ENCODE measurements at places on chromosomes 2 and 18.

- no peak for DNase-seq
Measured at GRCh38 chr2:96493072-96493471, 12.1 kb downstream of the NEURL3 start.

DNA sequence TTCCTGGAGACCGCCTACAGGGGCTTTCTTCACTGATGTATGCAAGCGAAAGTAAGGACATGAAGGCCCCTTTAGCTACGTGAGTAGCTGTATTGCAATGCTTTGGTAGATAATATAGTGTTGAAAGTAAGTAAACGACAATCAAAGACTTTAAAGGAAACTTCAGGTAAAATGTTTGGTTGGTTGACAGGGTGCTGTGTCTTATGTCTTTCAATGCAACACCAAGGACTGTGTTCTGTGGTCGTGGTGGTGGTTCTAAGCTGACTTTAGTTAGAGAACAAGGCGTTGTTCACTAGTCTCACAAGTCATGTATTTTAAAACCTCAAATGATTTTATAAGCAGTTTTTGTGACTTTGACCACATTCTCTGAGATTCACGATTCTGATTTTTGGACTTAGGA, 58.0 kb upstream of the CABYR start:
- no peak for DNase-seq

- DNase-seq = no peak
Measured at GRCh38 chr2:45446016-45446415, 165.1 kb downstream of the SRBD1 start.

DNA sequence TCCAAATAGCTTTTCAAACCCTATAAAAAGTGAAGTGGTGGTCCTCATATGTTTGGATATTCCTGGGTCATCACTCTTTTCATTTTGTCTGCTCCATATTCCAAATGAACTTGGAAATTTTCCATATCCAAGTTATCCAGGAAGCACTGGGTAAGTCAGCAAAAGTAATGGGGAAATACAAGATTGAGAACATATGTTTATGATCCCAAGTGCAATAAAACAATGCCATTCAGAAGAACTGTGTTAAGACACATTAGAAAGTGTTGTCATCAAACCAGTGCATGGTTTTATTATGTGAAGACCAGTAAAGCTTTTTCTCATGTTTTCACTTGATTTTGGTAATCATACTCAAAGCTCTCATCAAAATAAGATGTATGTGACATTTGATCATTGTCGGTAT, 363.4 kb downstream of the RPRM start:
- no peak for DNase-seq

- DNase-seq = no peak
Measured at GRCh38 chr2:81389203-81389602, 1084.7 kb upstream of the LRRTM1 start.

GRCh38 chr2:23837871-23838270, 89.1 kb downstream of the ATAD2B start:
- DNase-seq = no peak

- DNase-seq = no peak
Measured at GRCh38 chr2:237876532-237876931, 17.1 kb downstream of the RAMP1 start.

GRCh38 chr2:118061135-118061955, 26.9 kb upstream of the INSIG2 start:
- no peak for DNase-seq

DNA sequence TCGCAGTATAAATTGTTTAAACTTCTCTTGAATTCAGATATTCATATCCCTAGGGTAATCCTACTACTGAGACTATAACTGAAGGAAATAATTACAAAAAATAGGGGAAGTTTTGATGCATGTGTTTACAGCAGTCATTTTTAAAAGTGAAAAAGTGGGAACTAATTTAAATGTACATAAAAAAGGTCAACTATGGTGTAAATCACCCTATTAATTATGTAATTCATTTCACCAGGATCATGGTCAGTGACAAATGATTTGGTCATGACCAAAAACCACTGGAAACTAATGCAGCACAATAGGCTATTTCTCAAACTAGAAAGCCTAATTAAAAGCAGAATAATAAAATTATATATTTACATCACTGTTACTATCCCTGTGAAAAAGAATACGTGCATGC, 5.0 kb upstream of the CNGA3 start:
- no peak for DNase-seq

DNA sequence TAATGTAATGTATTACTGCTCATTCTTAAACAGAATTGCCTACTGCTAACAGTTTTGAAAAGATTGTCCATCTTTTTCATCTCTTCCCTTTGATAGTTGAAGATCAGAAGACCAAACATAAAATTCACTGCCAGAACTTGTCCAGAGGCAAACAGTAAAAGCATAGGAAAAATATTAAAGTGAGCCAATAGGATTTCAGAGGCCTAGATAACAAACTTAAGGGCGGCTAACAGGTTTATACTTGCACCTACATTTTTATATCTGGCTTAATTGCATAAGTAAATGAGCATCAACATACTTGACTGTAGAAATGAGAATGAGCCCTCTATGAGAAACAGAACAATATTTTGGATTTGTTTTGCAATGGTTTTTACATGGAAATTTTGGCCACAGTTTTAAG, 30.3 kb downstream of the ZC3H15 start:
- no peak for DNase-seq

GRCh38 chr2:129201696-129202095, 777.8 kb upstream of the RAB6C start:
- DNase-seq = no peak

DNA sequence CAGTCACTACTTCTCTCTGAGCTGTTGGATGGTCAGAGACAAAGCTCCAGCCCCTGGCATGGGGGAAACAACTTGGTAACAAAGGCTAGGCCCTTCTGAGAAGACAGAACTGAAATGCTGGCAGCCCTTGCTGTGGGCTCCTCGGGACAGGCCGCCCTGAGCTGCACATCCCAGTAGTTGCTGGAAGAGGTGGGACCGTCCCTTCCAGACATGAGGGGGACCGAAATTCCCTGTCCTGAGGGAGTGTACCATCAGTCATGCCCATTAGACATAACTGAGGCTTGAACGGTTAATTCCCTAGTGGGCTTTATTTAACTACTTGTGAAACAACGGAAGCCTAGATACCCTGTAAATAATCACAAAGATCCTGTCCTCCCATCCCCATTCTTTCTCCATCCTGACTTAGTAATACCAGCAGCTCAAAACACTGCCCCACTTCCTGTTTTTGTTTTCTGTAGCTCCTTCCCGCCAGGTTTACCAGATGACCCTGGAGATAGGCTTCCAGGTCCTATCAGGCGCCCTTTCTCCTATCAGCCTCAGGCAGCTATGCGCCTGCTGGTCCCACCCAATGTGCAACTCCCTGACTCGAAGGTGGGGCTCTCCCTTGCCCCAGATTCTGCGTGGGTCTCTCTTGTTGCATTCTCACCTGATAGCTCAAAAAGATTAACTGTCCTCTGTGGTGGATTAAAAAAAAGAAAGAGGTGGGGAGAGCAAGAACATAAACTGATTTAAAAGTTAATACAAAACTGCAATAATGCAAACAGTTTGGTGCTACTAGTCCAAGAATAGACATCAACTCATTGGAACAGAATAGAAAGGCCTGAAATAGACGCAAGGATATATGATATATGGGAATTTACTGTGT, 37.0 kb upstream of the NT5DC4 start:
- no peak for DNase-seq

DNA sequence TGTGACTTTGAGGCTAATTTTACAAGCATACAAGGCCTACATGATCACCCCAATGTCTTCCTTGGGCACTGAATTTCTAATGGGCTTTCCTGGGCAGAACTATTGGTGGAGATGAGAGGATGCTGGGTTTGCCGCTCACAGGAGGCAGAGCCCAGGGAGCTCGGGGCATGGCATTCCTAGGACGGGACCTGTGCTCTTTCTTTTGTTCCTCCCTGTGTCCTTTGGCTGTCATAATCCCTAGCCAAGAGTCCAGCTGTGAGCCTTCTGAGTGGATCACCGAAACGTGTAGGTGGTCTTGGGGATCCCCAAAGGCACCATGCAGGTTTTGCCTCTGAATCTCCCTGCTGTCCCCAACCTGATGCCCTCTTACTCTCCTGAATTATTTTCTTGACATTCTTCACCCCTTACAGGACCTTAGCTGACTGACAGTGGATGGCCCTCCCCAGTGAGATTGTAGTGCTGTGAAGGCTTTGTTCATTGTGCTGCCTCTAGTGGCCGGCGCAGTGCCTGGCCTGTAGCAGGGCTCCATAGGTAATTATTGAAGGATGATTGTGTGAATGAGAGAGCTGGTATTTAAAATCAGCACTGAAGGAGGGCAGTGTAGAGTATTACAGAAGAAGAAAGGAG, 221.9 kb downstream of the ZNF407 start:
- no peak for DNase-seq

- DNase-seq = no peak
Measured at GRCh38 chr18:23380817-23381216, 72.3 kb upstream of the RIOK3 start.

- DNase-seq = peak; percentile 95
Measured at GRCh38 chr2:238290091-238290509, 1.7 kb upstream of the PER2 start.

GRCh38 chr2:220775856-220776488, 796.1 kb downstream of the EPHA4 start:
- DNase-seq = no peak

- no peak for DNase-seq
Measured at GRCh38 chr2:206240327-206240726, 34.1 kb upstream of the ZDBF2 start.

GRCh38 chr18:48599391-48599790, 60.6 kb downstream of the CTIF start:
- no peak for DNase-seq

- DNase-seq = no peak
Measured at GRCh38 chr2:173122936-173123335, 47.3 kb downstream of the MAP3K20 start.
